Kidney epithelial cell (primary cell): ENCODE measurements at places on chromosomes 1 and 21.

DNA sequence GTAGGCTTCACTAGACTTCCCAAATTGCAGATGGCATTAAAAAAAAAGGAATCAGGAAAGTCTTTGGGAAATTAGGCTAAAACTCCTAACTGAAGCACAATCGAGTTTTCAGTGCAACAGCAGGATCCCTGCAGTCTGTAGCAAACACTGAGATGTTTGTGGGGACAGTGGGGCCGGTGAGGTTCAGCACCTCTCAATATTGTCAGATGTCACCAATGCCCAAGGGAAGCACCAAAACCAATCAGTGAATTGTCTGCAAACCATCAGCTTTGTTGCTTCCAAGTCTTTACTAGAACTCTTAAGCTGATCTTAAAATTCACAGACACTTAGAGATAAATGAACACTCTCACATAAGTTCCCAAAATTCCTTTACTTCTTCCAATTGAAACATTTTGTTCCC, 2.6 kb downstream of the ERG start:
- no peak for DNase-seq

GRCh38 chr1:8476006-8476405, 158.1 kb downstream of the SLC45A1 start:
- DNase-seq = no peak

DNA sequence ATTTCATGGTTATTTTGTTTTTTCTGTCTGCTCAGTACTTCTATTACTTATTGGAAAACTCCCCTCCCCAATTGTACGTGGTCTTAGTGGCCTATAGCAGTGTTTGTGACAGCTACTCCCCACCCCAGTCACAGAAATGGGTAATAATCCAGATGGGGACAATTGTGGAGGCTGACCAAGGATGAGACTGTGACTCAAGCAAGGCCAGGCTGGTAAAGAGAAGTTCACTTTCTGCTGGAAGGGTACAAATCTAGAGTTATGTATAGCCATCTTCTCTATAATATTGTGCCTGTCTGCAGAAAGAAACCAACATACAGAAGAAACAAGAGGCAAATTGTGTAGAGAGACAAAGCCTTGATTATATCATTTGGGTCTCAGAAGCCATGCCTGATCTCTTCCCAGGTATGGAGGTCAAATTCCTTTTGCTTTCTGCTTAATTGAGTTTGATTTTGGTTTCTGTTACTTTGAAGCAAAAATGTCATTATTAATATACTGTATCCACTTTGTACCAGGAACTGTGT, 270.4 kb downstream of the HLX start:
- DNase-seq = no peak

GRCh38 chr1:222596696-222597095, 7.0 kb upstream of the TAF1A start:
- no peak for DNase-seq

- no peak for DNase-seq
Observed at GRCh38 chr1:150072959-150073358, 5.4 kb downstream of the VPS45 start.

DNA sequence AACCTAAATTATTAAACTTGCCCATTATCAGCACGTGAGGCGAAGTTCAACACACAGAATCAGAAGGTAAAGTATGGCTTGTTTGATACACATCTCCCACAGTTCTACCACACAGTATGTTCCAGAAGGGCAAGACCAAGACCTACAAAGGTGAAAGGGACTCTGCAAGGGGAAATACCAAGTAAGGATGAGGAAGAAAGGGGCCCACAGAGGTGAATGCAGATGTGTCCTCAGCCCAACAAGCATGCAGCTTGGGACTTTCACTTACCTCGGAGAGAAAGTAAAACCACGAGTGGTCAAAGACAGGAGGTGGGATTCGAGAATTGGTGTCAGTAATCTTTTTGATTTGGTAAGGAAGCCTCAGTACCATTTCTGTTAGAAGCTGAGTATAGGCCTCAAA, 85.8 kb downstream of the UBR4 start:
- no peak for DNase-seq
